Astrocyte of the hippocampus (primary cell): ENCODE measurements at places on chromosomes 1 and 21.

DNA sequence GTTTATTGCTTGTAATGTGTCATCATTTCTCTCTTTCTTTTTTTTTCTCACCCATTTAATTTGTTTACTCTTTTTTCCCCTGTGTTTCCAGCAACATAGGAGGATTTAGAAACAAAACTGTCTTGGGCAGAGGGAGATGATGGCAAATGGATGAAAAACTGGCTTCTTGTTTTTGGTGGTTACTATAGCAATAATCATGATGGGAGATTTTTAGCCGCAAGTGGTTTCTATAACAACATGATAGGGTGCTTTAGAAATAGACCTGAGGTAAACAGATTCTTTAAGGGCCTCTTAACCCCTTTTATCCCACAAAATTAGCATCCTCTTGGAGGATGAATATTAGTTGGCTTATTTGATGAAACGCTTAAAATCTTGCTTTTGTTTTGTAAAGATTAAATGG, 51.6 kb downstream of the CRB1 start:
- peak; percentile 30 for DNase-seq

DNA sequence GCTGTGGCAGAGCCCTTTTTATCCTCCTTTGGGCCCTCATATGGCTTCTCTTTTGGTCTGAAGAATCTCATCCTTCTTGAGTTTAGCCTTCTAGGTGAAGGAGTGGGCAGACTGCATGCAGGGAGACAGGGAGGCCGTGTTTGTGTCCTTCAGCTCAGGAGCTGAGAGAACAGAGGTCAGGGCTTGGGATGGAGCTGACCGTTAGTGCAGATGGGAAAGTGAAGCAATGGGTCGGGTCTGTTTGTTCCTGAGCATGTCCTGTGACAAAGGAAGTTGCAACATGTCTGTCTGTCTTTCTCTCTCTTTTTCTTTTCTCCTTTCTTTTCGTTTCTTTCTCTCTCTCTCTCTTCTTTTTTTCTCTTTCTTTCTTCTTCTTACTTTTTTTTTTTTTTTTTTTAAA, 14.9 kb downstream of the MAPKAPK2 start:
- no peak for DNase-seq

DNA sequence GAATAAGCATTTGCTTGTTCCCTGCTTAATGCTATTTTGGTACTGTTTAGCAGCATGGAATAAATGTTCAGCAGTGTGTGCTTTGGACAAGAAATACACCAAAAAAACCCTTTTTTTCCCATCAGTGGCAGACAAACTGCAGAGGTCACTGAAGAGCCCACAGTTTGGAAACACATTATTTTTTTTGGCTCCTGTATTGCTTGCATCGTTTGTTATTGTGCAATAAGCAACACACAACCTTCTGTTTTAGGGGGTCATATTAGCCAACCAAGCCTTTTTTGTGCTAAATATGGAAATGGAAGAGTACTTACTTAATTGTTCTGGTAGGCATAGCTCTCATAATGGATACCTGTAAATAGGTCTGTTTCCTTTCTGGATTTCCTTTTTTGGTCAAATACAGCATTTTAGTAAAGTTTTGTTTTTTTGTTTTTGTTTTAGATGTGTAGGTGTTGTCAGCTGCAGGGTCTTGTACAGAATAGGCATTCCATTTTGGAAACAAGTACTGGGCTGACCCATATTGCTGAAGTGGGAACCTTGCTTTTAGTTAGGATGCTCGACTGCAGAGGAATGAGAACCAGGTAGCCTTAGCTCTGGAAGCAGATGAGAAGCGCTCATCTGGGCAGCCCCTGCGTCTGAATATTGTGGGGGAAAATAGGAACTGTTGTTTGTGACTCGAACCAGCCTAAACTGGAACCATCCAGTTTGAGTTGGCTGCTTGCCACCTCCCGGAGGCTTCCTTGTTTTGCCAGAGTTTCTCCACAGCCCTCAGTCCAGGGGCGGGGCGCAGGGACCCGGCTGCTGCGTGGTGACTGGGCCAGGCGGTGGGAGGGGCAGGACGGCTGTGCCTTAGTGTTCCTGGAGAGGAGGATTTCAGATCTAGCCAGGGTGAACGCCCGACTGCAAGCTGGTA, 38.4 kb downstream of the SPEN start:
- peak; percentile 97 for DNase-seq

DNA sequence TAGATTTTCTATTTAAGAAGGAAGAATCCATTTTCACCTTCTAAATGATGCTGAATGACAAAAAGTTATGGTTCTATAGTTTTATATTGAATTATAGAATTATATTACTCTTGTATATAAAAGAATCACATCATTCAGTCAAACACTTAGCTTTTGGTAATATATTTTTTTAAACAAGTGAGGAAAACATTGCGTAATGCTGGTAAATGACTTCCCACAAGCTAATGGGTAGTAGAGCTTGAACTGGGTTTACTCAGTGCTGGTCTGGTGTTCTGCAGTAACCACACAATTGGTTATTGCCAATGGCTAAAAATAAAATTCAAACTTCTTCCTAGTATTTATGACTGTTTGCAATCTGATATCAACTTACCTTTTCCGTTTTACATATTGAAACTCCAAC, 10.6 kb upstream of the GIPC2 start:
- DNase-seq, result no peak

DNA sequence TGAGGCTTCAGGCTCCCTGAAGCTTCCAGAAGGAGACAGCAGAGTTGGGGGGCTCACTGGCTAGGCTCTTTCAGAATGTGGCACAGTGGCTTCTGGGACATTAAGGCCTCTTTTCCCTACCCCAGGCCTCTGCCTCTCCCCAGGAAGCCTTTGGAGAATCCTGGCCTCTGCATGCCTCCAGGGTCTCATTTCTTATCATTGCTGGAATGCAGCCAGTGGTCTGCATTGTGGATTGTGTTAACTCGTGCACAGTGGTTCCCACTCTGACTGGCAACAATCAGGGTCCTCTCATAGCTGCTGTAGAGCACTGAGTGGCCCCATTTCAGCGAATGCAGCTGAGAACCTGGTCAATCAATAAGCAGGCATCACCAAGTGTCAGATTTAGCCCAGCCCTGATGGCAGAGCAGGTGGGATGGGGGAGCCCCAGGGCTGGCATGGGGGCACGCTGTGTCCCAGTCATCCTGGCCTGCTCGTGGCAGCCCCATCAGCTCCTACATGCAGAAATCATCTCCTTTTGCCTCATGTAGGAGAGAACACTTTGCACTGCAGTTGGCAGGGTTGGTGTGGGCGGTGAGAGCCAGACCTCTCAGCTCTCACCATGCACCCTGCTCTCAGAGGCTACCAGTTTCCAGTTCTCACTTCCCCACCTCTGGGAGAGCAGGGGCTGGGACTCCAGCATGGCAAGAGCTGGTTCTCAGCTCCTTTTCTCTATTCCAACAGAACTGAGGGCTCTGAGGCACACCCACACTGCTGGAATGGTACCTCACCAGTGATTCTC, 13.4 kb downstream of the ADORA1 start:
- DNase-seq, result no peak
